Activated CD4-positive, alpha-beta memory T cell treated with anti-CD3 and anti-CD28 coated beads, Interleukin-2, amount 10 ng/mL, durations not matched to agents 7 days and 5 days (primary cell): ENCODE measurements at places on chromosomes 6 and 20.

- DNase-seq = no peak
Observed at GRCh38 chr20:50887576-50887975, 43.7 kb downstream of the ADNP start.

DNA sequence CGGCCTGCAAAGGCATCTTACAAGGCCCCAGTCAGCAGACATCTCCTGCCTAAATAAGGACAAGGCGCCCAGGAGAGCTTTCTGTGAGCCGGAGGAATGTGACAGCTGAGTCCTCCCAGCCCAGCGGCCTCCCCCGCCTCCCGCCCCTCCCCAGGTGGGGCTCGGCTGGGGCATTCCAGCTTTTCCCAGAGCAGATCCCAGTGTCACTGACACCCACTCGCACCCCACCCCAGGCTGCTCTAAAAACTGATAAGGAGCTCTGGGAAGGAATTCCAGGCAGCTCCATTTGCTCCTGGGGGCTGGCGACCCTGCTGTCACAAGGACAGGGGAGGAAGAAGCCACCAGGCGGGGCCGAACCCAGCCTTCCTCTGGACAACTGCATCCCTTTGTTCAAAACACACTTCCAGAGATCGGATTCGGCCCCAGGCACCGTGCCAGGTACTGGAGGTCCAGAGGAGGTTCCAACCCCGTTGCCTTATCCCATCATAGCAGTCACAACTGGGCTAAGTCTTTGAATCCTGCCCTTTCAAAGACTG lies 49.7 kb downstream of the JPH2 start:
- no peak for DNase-seq

DNA sequence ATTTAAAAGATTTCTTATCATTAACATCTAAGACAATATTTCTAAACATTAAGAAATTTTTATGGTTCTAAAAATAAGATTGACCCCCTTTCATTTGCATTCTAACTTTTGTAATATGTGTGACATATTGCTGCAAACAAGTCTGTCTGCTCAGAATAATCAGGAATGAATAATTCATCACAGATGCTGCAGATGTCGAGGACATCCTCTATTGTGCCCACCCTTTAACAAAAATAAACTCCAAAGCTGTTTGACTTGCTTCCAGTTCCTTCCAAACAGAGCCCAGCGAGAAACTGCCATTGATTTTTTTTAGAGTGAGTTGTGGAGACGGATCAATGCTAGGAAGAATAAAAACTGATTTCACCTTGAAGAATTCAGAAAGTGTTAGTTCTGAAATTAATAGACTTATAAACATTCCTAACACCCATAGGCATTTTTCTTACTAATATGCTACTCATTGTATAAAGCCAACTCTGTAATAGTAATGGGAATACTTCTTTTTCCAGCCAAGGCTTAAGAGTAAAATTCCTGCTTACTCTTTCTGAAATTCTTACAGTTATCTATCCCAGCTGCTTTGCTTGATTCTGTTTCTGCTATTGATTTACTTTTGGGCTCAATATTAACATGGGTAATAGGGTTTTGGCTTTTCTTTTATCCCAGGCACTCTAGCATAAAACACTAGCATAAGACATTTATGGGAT lies 244.8 kb upstream of the FAM83B start:
- DNase-seq = no peak

DNA sequence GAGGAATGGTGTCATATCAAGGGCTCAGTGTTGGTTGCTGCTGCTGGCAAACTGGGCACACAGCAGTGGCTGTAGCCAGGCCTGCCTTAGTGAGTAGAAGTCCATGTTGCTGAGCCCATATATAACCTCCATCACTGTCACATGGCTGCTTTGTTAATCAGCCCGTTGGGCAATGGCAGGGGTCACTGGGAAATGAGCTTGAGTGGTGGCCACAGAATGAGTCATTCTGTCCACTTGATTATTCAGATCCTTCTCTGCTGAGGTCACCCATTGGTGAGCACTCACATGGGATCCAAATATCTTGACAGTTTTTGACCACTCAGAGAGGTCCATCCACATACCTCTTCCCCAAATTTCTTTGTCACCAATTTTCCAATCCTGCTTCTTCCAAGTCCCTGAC lies 898.9 kb upstream of the EYS start:
- no peak for DNase-seq

- no peak for DNase-seq
Observed at GRCh38 chr20:53409447-53409717, 184.3 kb downstream of the ZNF217 start.
